ENCODE measurements at places on chromosomes 5 and 9.

GRCh38 chr9:94812343-94812742 is 85.8 kb downstream of the AOPEP start:
- DNase-seq = no peak

- DNase-seq = no peak
These were observed 33.4 kb downstream of the SECISBP2 start for GRCh38 chr9:89351584-89352300.

- no peak for DNase-seq
These were observed 116.0 kb downstream of the SLC12A2 start for GRCh38 chr5:128199611-128200010.

- DNase-seq = no peak
These were observed 249.4 kb upstream of the TRIM32 start for GRCh38 chr9:116437411-116438370.

DNA sequence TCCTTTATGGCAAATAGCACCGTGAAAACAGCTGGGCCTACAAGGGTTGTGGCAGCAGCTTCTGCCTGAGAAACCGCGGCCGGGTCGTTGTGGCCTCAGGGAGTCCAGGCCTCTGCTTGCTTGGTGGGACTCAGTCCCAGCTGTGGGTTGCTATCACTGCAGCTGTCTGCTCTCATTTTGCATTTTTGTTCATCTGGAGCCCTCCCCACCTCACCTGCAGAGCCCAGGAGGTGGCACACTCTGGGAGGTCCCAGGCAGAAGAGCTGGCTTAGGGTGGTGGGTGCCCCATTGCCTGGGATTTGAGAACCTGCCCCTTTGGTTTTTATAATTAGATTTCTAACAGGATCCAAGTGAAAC is 138.4 kb downstream of the GADD45G start:
- no peak for DNase-seq

All from smooth muscle cell of the brain vasculature (primary cell).